CD4-positive, alpha-beta T cell treated with Interleukin-12 subunit alpha and Interleukin-12 subunit beta, for 1 hour (primary cell): ENCODE measurements at places on chromosomes 11 and 22.

DNA sequence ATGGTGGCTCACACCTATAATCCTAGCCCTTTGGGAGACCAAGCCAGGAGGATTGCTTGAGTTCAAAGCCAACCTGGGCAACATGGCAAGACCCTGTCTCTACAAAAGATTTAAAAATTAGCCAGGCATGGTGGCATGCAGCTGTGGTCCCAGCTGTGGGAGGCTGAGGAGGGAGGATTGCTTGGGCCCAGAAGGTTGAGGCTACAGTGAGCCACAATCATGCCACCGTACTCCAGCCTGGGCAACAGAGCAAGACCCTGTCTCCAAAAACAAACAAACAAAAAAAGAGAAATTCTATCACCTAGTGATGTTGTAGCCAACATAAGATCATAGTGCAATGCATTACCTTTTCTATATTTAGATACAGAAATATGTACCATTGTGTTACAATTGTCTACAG, 113.8 kb downstream of the NAT10 start:
- DNase-seq, result no peak

DNA sequence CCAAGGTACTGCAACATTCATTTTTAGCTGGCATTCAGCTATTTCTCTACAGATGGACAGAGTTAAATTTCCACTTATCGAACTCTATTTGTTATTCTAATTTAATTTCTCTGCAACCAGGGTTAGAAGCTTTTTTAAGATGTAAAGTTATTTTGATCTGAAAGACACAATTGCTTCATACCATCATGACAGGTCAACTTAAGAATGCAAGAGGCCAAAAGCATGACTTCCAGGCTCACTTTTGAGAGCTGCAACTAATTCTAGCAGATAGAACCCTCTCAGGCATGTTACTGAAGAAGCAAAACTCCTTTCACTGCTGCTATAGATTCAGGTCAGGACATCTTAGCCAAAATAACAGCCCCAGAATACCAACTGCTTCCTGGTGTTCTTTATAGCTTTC, 86.5 kb upstream of the GALNT18 start:
- DNase-seq, result no peak

DNA sequence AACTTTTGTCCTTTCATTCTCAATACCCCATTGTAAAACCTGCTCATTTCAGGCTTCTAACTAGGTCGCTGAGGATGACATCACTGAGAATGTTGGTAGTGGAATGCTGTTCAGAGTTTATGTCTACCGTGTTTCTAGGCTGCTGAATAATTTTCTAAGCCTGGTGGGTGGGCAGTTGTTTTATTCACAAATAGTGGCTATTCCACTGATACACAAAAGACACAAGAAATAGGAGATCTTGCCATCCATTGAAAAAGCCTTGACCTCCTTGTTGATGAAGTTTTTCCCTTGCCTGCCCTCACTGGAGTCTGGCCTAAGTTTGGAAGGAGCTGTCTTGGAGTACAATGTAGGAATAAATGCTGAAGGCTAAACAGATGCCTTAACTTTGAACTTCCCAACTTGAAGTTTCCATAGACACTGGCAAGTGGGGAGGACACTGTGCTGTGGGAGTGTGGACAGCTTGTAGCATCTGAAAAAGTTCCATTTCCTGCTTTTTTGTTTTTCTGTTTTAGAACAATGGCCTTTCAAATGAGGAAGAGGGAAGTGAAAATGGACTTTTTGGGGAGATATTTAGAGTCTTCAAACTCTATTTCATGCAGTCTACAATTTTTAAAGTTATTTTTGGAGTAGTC, 59.2 kb downstream of the TRIM44 start:
- DNase-seq, result no peak

DNA sequence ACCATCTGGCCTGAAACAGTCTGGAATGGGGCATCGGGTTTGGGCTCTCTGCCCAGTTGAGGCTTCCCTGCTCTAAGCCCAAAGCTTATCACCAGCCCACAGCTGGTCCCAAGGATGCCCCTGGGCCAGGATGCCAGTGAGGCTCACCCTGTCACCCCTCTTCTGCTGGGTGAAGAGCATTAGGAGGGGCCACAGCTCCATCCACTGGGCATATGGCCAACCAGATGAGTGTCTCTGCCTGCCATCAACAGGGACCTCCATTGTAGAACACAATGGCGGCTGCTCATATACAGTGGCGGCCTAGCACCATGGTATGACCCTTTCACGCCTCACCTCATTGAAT, 5.6 kb downstream of the CHST1 start:
- DNase-seq, result no peak

GRCh38 chr11:121961321-121961801, 154.7 kb downstream of the BLID start:
- no peak for DNase-seq

- no peak for DNase-seq
Observed at GRCh38 chr22:46546466-46547178, 9.2 kb upstream of the CELSR1 start.

DNA sequence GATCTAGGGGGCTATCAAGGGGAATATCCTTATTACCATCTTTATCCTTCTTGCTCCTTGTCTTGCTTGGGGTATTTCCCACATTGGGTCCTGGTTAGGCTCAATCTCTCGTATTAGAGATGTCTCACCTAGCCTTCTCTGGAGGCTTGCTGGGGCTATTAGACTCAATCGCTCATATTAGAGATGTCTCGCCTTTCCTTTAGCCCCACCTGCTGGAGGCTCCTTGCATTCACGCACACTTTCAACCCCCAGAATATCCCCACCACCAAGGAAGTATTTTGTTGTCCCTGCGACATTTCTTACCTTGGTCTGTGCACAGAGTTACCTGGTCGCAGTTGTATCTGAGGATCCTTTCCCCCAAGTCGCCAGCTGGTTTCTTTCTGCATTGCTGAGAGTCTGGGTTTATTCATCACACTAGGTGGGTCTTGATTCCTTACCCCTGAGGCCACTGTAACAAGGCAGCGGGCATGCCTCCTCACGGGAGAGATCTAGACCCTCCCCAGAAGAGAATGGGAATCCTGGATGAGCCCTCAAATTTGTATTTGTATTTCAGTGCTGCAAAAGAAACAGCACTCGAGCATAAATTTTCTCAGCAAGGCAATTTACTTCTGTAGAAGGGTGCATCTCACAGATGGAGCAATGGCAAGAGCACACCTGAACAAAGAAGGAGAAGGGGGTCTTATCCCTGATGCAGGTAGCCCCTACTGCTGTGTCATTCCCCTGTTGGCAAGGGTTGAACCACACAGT, 15.9 kb upstream of the HYLS1 start:
- peak; percentile 27 for DNase-seq

- DNase-seq, result no peak
Observed at GRCh38 chr22:44926491-44927415, 83.1 kb downstream of the PHF21B start.

DNA sequence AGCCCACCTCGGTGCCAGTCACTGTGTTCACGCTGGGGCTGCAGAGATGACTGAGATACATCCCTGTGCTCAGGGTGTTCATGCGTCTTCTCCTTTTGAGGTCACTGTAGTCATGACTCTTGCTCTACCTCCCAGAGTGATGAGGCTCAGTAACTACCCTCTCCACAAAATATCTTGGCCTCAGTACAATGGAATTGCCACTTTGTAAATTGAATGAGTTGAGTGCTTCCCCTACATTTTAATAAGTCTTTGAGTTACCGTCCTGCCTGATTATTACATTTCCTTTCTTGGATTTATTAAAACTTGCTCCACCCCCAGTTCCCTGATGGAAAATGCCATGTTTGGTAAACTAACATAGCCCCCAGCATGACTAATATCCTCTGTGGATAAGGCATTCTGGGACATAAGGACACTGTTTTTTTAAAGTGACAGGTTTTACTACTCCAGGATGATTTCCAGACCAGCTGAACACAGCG, 15.9 kb downstream of the PRSS23 start:
- DNase-seq, result no peak
